ENCODE measurements at places on chromosomes 1 and 21.

DNA sequence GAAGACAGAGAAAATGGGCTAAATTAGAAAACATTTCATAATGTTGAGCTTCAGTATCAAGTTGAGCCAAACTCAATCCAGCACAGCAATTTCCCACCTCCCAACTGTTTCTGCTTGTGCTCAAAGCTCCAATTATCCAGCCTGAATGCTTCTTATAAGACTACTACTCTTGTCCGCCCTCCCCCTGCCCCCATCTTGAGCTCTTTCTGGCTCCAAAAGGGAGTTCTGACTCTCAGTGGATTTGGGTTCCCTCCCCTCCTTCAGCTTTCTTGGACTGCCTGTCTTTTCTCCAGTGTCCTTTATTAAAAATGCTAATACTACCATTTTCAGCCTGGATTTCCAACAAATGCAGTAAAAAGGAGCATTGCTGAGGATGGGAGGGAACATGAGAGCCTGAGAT, 174.8 kb downstream of the ASTN1 start:
- no peak for DNase-seq

GRCh38 chr1:204971517-204972336, 71.3 kb upstream of the CNTN2 start:
- DNase-seq = no peak

- no peak for DNase-seq
Measured at GRCh38 chr21:16550917-16551741, 821.3 kb downstream of the USP25 start.

DNA sequence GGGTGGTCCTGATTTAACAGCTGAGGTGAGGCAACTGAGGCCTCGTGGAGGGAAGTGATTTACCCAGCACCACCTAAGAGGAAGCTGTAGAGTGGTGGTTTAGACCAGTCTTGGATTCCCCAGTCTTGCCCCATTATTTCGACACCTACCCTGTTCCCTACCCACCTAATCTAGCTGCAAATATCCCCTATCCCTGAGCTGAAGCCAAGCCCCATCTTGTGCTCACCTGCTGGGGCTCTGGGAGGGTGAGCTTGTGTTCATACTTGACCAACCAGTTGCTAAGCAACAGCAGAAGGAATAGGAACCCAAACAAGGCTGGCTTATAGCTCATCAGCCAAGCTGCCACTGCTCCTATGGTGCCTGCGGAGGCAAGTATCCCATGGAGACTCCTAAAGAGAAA, 2.0 kb downstream of the TEX46 start:
- no peak for DNase-seq

GRCh38 chr1:164263540-164263939, 295.4 kb upstream of the PBX1 start:
- no peak for DNase-seq

- DNase-seq = no peak
Measured at GRCh38 chr1:56494306-56494705, 85.1 kb downstream of the PLPP3 start.

- peak; percentile 43 for DNase-seq
Measured at GRCh38 chr1:24849672-24850295, 80.3 kb downstream of the RUNX3 start.

DNA sequence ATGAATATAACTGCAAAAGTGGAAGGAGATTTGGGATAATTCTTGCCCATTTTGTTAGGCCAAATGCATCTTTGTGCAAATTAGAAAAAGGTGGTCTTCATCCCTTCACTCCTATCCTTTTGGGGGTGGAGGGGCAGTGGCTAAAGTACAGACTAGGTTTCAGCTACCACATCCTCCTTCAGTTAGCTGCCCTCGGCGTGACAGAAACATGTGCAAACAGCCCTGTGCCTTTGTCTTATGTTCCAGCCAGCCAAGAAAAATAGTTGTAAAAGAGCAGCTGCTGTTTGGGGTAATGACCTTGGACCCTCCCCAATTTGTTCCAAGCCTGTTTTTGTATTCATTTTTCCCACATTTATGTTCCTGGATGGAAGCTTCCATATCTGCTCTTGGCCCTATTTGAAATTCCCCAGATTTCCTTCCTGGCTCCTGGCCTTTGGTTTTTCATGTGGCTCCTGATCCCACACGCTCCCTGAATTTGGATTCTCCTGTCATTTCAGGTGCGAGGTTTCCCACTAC, 8.3 kb upstream of the LGALS8 start:
- DNase-seq = no peak

GRCh38 chr1:18444563-18444962, 36.2 kb upstream of the KLHDC7A start:
- no peak for DNase-seq

GRCh38 chr1:234960722-234961455, 167.7 kb downstream of the TOMM20 start:
- peak; percentile 12 for DNase-seq

GRCh38 chr1:224266105-224266914, 63.7 kb downstream of the NVL start:
- DNase-seq = no peak

DNA sequence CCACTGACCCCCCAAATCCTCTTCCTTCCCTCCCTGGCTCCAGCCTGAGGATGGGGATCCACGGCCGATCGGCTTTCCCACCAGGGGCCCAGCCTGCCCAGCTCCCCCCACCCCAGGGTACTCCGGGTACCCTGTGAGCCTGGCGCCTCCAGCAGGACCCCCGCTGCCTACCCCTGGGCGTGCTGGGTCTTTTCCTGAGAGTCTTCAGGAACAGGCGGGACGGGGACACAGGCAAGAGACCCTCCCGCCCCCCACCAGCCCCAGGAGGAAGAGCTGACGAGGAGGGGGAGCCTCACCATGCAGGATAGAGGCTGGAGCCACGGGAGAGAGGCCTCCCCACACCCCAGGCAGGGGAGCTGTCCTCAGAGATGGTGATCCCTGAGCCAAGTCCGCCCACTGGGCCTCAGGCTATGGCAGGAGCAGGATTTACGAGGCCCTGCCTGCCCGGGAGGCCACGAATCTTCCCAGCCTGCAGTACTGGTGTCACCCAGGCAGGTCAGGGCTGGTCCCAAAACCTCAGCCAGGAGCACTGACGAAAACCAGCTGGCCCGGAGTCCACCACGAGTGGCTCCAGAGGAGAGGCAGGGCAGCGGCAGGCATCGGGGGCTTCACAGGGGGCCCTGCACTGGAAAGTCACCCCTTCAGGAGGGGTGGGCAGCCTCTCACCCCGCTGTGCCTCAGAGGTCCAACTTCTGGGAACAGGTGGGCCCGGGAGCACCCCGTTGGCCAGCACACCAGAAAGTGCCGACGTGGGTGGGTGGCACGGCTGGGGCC, 58.0 kb downstream of the MEGF6 start:
- DNase-seq = no peak

DNA sequence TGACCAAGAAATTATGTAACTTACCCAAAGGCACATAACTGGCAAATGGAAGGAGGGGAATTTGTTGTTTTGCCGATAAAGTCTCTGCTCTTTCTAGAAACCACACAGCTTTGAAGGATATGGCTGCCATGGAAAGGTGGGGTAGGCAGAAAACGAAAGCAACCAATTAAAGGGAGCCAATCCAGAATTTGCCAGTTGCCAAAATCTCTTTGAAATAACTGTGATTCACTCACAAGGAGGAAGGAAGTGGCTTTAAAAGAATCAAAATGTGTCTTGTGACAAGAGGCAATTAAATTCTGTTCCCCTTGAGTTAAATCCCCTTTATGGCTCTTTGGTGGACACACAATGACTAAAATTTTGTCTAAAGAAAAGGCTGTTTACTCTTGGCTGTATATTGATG, 61.2 kb upstream of the CCDC190 start:
- no peak for DNase-seq

All from stimulated activated naive CD8-positive, alpha-beta T cell treated with anti-CD3 and anti-CD28 coated beads, Interleukin-15, Interleukin-2, amounts not matched to agents 100 U/mL and 50 U/mL, for 24 hours (primary cell).